ENCODE measurements at places on chromosomes 4 and X.

GRCh38 chr4:45647823-45648222, 476.0 kb downstream of the GABRG1 start:
- no peak for DNase-seq

GRCh38 chrX:48649102-48649501, 34.5 kb upstream of the WAS start:
- no peak for DNase-seq

DNA sequence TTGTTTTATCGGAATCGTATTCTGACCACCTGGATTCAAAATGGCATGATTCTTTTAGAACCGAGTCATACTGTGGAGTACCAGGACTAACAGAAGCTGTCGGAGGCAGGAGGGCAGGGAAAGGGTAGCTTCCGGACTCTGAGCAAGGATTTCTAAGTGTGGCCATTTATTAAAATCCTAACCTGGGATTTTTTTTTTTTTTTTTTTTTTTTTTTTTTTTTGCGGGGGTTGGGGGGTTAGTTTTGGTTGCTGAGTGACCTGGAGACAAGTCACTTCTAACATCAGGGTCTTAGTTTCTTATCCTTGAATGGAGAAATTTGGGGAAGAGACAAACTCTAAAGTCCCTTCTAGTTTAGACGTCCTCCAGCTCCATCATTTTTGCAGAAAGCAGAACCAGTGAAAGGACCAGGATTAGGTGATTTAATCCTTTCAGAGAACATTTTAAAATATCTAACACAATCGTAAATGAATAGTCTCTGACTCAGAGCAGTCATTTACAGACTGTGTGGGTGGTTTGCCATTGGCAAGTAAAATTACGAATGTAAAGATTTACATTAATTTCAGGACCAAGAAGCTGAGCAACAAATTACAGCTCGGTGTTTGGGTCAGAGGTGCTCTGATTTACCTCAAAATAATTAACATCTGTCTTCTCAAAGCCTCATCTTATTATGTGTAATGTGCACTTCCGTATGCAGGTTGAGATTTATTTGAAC, 7.3 kb downstream of the SLC25A5 start:
- no peak for DNase-seq

- DNase-seq: no peak
Measured at GRCh38 chr4:60729194-60729593, 470.9 kb upstream of the ADGRL3 start.

- DNase-seq: no peak
Measured at GRCh38 chrX:15664487-15665444, at the start of gene CLTRN. TSS of gene CLTRN (minus strand) at chrX:15664805. CDS start at chrX:15664775, 30 bp downstream.

GRCh38 chr4:111464251-111465045, 680.8 kb upstream of the FAM241A start:
- DNase-seq: no peak

DNA sequence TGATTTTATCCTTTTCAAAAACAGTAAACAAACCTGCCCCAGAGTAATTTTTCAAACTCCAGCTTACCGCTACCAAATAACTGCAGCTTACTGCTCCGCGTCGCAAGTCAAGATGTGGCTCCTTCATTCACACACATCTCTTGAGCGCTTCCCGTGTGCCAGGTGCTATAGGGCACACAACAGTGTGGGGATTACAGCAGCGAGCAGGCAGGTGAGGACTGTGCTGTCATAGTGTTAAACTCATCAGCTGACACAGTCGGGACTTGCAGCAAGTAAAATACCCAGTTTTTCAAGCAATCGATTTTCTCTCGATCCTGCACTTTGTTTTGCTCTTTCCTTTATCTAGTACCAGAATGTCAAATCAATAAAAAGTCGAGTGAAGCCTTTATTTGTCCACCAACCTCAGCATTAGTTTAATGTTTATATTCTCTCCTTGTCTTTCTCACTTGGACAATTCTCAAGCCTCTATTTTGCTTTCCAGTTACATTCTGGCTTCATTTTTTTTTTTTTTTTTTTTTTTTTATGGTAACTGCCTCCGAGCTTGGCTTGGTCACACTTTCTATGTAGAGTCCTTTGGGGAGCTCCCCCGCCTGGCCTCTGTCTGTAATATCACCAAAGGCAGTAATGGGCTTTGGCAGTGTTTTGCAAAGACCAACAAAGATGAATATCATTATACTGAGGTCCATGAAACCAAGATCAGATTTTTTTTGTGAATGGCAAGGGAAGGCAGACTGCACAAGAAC, 8.3 kb upstream of the ASB5 start:
- peak; percentile 13 for DNase-seq

Measured in NT2/D1 (cell line).